Stimulated activated CD4-positive, alpha-beta T cell treated with anti-CD3 and anti-CD28 coated beads, TNF-alpha, amount 100 ng/mL, for 48 hours (primary cell): ENCODE measurements at places on chromosomes 5 and 9.

DNA sequence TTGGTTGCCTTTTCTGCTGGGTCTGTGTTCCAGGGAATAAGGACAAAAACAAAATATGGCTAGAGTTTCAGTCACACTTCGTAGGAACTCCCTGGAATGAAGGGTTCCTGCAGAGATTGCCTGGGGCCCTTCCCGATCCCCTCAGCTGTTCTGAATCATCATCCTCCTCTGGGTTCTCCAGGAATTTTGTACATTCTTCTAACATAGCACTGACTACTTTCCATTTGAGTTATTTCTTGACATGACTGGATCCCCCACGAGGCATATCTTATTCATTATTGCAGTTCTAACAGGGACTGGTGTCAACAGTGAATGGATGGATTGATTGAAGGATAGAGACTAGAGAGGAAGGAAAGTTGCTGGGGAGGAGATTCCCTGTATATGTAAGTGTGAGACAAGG lies 49.2 kb upstream of the TNC start:
- DNase-seq: no peak

GRCh38 chr9:22992780-22993179 lies 546.2 kb downstream of the DMRTA1 start:
- no peak for DNase-seq

DNA sequence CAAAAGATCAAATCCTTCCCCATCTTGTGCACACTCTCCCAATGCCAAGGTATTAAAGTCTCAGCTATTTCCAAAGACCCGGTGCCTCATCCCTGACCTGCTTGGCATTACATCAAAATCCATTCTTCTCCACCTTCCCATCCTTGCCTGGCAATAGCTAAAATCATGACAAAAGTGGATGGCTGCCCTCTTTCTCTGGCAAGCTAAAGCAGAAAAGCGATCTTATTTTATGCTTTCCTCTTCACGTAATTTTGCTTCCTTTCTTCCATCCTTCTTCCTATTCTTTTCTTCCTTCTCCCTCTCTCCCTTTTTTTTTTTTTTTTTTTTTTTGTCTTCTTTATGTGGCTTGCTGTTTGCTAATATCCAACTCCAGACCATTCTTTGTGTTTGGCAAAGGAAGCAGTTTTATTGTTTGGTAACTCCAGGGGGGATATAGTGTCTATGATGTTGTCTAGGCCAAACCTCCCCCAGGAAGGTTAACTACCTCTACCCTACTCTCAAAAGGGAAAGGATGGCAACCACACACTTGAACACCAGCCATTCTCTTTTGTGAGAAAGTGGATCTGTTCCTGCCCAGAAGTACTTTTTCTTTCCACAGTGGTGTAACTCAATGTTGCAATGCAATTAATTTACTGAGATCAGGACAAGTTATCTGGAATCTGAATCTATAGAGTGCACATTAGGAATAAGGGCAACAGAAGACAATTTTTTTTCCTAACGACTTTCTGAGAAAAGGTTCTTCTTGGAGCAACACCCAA lies 120.9 kb upstream of the TMEM161B start:
- DNase-seq: no peak

DNA sequence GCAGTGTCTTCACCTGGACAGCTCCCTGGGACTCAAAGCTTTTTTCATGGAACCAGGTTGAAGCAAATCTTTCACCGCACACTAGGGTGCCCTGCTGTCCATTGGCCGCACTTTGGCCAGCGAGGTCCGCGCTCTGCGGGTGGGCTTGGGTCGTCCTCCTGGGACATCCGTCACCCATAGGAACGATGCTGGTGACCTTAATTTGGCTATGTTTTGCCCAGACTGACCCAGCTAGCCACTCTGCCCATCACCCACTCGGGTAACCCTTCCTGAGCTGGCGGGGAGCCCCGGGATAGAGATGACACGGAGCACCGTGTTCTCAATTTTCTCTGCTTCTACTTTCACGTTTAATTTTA lies 25.9 kb downstream of the ZDHHC11B start:
- no peak for DNase-seq

DNA sequence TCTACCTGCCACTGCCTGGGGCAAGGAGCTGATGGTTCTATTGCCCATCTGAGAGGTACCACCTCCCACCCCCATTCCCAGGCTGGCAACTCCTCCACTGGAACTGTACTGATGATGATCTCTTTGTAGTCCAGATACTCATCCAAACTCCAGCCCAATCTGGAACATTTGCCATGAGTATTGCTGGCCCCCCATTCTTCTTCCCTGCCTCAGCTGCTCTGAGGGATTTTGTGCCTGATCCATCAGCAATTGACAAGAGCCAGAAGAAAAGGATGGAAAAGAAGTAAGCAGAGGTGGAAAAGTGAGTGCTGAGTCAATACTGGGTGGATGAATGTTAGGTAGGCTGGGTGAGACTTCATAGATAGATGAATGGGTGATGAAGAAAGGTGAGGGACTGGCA lies 101.2 kb downstream of the NMUR2 start:
- DNase-seq: no peak

DNA sequence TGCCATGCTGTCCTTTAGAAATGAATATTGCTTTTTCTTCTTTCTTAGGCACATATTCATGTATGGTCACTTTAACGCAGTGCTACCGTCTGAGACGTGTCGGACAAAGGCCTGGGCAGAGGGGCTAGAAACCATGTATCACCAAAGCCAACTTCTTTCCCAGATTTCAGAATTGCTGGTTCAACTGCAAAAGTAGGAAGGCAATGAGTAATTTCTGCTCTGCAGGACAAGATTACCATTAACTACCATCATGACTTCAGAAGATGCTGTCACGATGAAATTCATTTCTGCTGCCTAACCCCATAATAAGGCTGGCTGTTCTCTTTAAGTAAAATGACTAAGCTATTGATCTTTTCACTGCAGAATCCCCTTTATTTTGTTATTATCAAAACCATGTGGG lies 306.7 kb downstream of the PDE4D start:
- no peak for DNase-seq

- DNase-seq: no peak
These were observed 23.7 kb downstream of the KLHL3 start for GRCh38 chr5:137712139-137712667.

DNA sequence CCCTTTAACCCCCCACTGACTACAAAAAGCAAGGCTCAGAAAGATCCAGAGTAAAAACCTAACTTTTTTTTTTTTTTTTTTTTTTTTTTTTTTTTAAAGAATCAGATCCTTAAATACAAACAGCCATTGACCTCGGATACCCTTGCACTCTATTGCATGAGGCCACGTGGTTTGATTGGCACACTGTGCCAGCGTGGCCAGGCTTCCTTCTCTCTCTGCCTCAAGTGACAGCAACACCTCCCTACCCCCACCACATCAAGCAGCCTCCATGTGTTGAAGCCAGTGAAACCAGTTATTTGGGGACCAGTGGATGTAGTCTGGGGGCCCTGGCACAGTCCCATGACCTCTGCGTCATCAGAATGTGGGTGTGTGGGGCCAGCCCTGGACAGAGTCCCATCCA lies 71.4 kb downstream of the OTULIN start:
- DNase-seq: no peak
